Fibroblast of skin of back (primary cell): ENCODE measurements at places on chromosomes 13 and 19.

DNA sequence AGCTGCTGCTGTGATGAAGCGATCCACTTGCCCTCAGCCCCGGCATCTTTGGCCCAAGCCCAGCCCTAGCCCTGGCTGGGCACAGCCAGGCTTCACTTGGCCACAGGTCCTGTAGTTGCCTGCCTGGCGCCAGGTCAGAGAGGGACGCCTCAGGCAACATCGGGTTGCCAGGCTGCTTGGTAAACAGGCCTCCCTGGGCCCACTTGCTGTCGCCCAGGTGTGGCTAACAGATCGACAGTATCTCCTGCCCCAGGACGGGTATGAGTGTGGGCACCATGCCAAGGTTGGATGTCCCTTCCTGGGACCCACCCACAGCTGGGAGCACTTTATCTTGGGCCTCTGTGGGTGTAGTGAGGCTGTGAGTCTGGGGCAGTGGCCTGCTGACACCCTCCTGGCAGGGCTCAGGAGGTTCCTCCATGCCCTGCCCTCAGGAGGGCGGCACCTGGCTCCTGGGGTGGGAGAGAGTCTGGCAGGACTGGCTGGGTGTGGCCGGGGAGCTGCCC is 27.8 kb downstream of the CARM1 start:
- DNase-seq: no peak

GRCh38 chr19:7421941-7422744 is 66.7 kb downstream of the PEX11G start:
- DNase-seq: no peak

- DNase-seq: no peak
Measured at GRCh38 chr19:41801792-41802211, 5.4 kb downstream of the CEACAM3 start.

- no peak for DNase-seq
Measured at GRCh38 chr13:80727321-80727975, 386.5 kb upstream of the SPRY2 start.

DNA sequence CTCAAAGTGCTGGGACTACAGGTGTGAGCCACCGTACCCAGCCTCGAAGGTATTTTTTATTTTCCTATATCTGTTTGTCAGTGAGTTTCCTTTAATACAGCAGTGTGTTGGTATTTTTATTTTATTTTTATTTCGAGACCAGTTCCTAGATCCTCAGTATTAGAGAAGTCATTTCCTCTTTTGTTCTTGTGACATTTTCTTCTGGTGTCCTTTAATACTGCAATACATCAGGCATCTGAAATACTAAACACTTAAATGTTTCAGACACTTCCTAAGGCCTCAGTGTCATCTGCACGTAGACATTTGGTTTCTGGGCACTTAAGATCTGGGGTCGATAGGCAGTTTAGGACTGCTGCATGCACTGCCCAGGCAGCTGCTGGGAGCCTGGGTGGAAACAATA is 22.5 kb downstream of the GATAD2A start:
- no peak for DNase-seq

DNA sequence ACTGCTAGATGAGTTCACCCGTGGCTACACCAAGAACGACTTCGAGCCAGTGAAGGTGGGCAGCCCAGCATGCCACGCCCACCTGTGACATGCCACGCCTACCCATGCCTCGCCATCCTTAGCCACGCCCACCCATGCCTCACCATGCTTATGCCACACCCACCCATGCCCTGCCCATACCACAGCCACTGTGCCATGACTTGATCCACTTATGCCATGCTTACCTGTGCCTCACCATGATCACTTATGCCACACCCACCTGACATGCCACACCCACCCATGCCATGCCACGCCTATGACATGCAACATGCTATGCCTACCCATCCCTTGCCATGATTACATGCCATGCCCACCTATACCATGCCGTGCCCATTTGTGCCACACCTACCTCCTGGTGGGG is 12.9 kb upstream of the USE1 start:
- DNase-seq: no peak

DNA sequence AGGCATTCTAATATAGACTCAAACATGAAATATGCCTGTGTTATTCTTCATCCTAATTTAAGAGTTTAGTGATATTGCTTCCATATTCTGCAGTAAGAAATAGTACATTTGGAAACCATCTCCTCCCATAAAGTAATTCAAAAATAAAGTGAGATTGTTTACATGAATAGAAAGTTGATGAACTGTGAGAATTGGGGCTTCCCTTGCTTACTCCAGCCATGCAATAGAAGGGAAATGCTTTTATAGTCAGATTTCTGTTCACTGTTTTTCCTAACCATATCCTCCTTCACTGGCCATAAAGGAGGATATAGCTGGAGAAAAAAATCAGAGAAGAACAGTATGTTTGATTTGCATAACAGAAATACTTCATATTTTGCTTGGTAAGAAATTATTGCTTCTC is 7.8 kb downstream of the LRCH1 start:
- DNase-seq: no peak

- peak; percentile 45 for DNase-seq
Measured at GRCh38 chr19:31152906-31153305, 196.3 kb downstream of the TSHZ3 start.

DNA sequence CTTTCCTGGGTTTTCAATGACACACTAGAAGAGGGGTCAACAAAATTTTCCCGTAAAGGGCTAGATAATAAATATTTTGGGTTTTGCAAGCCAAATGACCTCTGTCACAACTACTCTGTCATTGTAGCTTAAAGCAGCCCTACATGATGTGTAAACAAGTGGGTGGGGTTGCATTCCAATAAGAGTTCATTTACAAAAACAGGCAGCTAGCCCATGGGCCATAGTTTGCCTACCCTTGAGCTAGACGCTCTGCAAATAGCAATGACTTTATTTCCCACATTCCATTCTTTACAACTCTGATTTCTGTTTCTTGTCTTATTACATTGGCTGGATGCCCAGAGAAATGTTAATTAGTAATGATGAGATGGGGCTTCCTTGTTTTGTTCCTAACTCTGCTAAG is 76.0 kb downstream of the ZNF557 start:
- DNase-seq: no peak

- no peak for DNase-seq
Measured at GRCh38 chr13:97339988-97340749, 93.8 kb upstream of the RAP2A start.

- no peak for DNase-seq
Measured at GRCh38 chr19:13932149-13932637, 6.0 kb downstream of the PODNL1 start.

GRCh38 chr13:26370553-26370952 is 116.6 kb downstream of the CDK8 start:
- DNase-seq: no peak

- DNase-seq: no peak
Measured at GRCh38 chr19:4638317-4638716, 999 bp upstream of the TNFAIP8L1 start.

DNA sequence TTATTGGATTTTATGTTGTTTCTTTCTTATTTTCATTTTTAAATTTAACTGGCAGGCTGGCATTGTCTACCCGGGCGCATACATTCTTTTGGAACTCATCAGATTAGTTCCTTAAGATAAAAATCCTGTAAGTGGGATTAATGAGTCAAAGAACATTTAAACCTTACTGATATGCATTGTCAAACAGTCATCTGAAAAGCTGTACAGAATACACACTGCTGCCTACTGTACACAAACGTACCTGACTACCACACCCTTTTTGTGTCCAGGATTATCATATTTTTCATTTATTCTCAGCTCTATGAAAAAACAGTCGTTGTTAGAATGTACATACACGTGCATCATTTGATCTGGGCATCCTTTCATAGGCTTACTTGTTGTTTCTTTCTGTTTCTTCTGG is 358.3 kb downstream of the EFNB2 start:
- no peak for DNase-seq

DNA sequence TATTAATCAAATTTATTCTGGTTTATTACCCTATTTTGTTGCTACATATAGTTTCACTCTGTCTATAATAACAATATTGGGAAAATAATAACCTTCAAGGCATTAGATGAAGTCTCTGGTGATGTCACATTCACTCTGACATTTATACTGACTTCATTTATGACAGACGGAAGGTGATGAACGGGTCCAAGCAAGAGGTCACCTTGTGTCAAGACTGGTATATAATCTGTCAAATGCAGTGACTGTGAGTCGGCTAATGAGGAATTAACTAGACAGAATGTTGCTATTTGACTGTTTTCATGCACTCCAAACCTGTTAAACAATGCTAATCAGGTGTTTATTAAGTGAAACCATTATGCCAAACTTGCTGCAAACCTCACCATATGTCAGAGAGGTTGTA is 800.5 kb upstream of the KLHL1 start:
- DNase-seq: no peak

DNA sequence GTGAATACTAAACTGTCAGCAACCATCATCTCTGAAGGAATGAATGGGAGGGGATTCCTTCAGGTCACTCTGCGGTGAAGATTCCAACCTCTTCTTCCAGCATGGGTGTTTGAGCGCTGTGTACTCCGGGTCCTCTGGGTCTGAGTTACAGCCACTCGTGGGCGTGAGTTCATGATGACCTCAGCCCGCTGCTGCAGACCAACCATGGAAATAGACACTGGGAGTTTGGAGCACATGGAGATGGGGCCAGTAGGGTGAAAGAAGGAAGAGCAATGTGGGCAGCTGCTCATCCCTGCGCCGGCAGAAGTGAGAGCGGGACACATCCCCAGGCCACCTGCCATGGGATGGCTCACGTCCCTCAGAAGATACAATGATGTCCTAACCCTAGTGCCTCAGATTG is 16.8 kb upstream of the RAB20 start:
- DNase-seq: no peak

DNA sequence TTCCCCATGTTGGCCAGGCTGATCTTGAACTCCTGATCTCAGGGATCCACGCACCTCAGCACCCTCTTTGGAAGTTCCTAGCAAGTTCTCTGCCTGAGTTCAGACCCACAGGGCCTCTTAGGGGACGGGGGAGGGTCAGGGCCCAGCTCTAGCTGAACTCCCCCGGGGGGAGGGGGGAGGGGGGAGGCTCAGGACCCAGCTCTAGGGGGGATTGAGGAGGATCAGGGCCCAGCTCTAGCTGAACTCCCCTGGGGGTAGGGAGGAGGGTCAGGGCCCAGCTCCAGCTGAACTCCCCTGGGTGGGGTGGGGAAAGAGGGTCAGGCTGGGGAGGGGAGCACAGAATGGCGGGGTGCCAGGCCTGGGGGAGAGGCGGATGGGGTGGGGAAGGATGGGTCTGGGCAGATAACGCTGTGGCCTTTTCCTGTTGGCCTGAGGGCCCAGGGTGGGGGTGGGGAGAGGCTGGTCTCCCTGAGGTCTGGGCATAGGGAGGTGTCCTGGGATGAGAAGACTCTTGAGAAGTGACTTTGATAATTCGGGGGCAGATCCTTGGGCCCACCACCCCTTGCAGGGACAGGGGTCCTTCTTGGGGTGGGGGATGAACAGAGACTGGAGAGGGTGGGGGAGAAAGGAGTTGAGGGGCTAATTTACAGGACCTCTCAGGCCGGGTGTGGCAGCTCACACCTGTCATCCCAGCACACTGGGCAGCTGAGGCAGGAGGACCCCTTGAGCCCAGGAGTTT is 5.5 kb upstream of the PTBP1 start:
- DNase-seq: no peak

DNA sequence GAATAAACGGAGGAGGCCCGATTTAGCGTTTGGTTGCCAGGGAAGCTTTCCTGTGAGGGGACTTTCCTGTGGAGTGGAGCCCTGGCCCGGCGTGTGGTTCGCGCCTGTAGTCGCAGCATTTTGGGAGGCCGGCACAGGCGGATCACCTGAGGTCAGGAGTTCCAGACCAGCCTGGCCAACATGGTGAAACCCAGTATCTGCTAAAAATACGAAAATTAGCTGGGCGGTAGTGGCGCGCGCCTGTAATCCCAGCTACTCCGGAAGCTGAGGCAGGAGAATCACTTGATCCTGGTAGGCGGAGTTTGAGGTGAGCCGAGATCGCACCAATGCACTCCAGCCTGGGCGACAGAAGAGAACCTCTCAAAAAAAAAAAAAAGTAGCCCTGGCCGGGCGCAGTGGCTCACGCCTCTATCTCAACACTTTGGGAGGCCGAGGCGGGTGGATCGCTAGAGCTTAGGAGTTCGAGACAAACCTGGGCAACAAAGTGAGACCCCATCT is 6.9 kb downstream of the KANK3 start:
- no peak for DNase-seq

DNA sequence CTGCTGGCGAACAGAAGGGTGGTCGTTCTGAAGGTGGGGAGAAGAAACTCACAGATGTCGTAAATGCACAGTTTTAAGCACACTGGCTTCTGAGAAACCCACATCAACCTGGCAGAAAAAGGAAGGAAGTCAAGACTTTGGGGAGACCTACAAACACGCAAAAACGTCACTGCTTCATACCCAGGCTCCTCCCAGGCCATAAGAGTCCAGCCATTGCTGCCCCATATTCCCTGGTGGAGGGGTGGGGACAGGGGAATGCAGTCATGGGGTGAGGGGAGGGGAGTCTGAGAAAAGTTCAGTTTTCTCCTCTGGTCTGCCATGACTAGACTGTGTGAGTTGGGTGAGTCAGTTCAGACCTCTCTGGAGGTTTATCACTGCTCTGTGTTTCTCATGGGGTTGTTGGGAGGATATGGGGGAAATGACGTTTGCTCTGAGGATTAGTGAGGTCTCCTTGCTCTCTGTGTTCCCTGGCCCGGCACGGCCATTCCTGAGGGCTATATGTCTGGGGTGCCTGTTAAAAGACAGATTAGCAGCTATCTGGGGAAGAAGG is 139.0 kb downstream of the FLT1 start:
- DNase-seq: peak; percentile 96

DNA sequence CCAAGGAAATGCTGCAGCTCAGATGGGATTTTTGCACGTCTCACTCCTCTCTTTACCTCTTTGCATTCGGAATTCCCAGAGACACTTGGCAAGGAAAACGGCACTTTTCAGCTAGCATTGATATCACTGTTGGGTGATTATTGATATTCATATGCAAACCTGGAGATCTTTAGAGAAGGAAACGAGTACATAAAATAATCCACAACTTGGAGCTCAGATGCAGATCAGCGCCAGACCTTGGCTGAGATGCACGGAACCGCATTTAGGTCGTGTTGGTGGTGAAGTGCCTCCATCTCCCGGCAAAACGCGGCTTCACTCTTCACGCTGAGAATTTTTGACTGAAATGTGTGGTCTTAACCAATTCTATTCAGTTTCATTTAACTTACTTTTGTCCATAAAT is 77.2 kb upstream of the ARHGEF7 start:
- no peak for DNase-seq

DNA sequence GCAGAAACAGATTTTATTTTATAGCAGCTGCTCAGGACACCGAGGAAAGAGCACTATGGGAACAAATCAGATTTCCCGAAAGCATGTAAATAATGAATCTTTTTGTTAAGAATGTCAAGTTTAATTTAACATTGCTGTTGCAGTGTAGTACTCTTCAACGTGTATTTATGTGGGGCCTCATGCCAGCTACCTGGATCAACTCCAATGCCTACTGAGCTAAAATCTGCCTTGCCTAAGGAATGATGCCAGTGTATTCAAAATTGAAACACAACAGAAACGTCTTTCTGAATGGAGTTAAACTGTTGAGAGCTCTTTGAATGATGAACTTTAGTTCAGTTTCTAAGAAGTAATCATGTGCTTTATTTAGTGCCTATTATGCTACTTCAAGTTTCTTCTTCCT is 1379.8 kb upstream of the ATXN8OS start:
- no peak for DNase-seq
